ENCODE measurements at places on chromosomes 2 and 18.

DNA sequence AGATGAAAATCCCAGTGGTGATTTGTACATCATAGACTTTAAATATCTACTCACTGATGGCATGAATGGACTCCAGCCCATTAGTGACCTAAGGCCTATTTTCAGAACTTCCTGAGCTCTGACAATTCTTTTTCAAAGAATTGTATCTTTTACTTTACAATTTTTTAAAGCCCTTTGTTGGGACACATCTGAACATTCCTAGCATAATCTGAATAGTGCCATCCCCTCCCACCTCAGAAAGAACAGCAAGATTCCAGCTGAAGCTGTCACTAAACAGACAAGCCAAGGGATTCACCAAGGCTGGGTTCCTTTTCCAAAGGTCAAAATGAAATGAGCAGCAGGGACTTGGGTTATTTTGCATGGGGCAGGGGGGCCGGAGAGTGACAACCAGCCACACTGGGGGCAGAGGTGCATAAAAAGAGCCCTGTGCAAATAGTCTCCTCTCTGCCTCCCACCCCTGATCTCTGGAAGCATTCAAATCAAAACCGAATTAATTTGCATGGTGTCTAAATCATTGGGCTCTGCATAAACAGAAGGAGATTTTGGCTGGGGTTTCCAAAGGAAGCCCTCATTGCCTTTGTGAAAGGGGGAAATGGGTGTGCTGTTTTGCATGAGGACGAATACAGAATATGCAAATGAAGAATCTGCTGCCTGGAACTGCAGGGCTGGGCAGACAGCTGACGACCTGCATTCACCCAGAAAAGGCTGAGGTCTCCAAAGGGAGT lies 17.2 kb downstream of the EPHA4 start:
- DNase-seq, result no peak

DNA sequence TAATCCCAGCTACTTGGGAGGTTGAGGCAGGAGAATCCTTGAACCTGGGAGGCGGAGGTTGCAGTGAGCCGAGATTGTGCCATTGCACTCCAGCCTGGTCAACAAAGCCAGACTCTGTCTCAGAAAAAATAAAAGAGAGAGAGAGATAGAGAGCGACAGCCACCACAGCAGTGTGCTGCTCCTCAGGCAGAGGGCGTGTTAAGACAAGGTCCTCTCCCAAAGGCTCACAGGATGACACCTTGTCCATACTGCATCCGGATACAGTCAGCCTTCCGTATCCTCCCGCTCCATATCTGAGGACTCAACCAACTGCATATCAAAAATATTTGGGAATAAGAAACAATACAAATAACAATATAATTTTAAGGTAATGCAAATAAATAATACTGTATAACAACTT lies 20.1 kb downstream of the ARL4C start:
- DNase-seq, result no peak

DNA sequence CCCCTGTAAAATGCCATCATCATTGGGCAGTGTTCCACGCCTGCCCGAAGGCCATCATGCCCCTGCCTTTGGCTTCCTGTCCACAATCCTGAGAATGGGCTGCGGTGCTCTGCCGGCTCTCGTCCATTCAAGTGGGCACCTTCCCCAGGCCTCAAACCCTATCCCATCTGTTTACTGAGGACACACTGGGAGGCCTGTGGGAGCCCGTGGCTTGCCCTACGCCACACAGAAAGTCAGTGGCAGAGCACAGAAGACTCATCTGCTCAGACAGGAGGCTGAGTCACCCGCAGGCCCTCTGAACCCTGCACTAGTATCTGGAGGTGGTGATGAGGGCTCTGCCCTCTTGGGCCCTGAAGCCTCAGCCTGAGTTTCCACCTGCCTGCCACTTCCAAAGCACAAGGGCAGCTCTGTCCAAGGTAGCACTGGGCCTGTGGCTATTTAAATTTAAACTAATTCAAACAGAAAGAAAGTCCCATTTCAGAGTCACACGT lies 19.1 kb upstream of the ANKRD53 start:
- DNase-seq, result no peak

GRCh38 chr2:237291138-237291792 lies 122.7 kb downstream of the COL6A3 start:
- DNase-seq, result peak; percentile 76

GRCh38 chr2:209441541-209441940 lies 17.7 kb downstream of the MAP2 start:
- peak; percentile 6 for DNase-seq
